ENCODE measurements at places on chromosomes 1 and 21. TPM values are rescaled to one million over a fixed set of nuclear protein-coding genes. Genes with fewer than 3 reads are reported as not detected.

Gene PLOD1
- 31.1 TPM for polyA plus RNA-seq

Gene RGS18
- 0.38 TPM for polyA plus RNA-seq

Gene RSPH1
- 1.8 TPM for polyA plus RNA-seq

Gene PRSS38
- polyA plus RNA-seq = not detected

Gene CSRP1
- 274 TPM for polyA plus RNA-seq

Gene GBP4
- 4.7 TPM for polyA plus RNA-seq

Gene RGL1
- 2.0 TPM for polyA plus RNA-seq

Gene LCE2A
- not detected for polyA plus RNA-seq

Gene ADAMTS1
- polyA plus RNA-seq = 21.0 TPM

Gene WDR64
- polyA plus RNA-seq = not detected

Gene RNU1-4
- not detected for polyA plus RNA-seq

Gene EEIG2
- 8.3 TPM for polyA plus RNA-seq

Gene RPTN
- polyA plus RNA-seq = 0.31 TPM

Gene BRINP3
- 0.10 TPM for polyA plus RNA-seq

Gene MPL
- not detected for polyA plus RNA-seq

Gene ZNF648
- 0.12 TPM for polyA plus RNA-seq

Gene C8B
- polyA plus RNA-seq = 0.25 TPM

Gene FAM163A
- 0.15 TPM for polyA plus RNA-seq

Gene KCNE2
- 240 TPM for polyA plus RNA-seq

Gene PPFIA4
- 0.95 TPM for polyA plus RNA-seq

Measured in stomach (tissue), 19 donors.